Anterior cingulate cortex (tissue), 58 donors: ENCODE measurements at places on chromosomes 16 and 17.

GRCh38 chr16:10067406-10067805, 114.8 kb downstream of the GRIN2A start:
- no peak for DNase-seq

- no peak for DNase-seq
These were observed 18.7 kb upstream of the RBFOX3 start for GRCh38 chr17:79629548-79630049.

- no peak for DNase-seq
These were observed 6.6 kb upstream of the GLIS2 start for GRCh38 chr16:4309102-4309832.

- DNase-seq = no peak
These were observed 508.7 kb downstream of the KCNJ2 start for GRCh38 chr17:70677783-70678647.

GRCh38 chr17:68775318-68775717, 174.2 kb upstream of the FAM20A start:
- DNase-seq = no peak

GRCh38 chr16:28267356-28267755, 25.0 kb upstream of the SBK1 start:
- no peak for DNase-seq

GRCh38 chr17:58121925-58122324, 26.3 kb upstream of the OR4D1 start:
- DNase-seq = no peak

DNA sequence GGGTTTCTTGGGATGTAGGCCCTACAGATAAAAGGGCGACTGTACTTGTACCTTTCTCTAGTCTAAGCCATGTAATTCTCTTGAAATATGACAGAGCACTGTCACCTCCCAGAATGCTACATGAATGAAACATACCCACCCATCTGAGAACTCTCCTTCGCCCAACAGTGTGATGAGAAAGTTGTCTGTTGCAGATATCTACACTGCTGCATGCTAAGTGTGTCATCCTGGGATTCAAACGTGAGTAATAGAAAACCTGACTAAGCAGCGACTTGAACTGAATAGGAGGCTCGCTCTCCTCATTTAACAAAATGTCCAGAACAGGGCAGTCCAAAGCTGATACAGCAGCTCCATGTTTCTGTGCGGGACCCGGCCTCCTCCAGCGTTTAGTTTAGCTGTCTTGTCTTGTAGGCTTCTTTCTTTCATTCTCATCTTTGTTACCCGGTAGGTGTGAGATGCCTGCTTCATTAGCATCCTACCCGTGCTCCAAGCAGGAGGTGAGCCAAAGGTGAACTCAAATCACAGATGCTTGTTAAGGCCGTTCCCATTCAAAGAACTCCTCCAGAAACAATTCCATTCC, 211.9 kb downstream of the PRKCA start:
- DNase-seq = no peak

GRCh38 chr16:64475627-64476351, 646.1 kb downstream of the CDH11 start:
- DNase-seq = no peak

GRCh38 chr17:58587713-58588117, 73.3 kb upstream of the MTMR4 start:
- peak; percentile 4 for DNase-seq

- no peak for DNase-seq
These were observed 1.5 kb downstream of the LIMD2 start for GRCh38 chr17:63698381-63698885.

GRCh38 chr17:60253048-60253447, 103.3 kb downstream of the CA4 start:
- DNase-seq = no peak

DNA sequence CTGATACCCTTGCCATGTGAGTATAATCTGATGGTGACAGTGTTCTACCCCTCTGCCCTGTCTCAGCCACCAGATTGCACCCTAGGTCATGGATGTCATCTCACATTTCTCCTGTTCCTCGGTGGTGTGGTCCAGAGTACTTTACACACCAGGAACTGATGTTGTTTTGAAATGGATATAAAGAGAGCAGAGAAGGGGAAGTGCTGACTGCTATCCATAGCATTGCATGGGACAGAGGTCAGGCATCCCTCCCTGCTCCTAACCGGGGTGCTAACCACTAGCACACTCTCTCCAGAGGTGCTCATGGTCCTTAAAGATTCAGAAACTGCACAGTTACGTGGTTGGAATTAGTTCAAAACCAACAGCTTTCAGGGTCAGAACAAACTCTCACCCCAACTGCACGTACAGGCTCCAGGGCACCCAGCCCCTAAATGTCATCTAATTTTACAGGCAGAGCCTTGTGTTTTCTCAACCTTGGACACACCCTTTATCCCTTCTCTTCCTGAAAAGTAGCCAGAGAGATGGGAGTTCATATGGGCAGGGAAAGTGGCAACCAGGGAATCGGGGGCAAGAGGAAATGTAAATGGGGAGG, 16.3 kb downstream of the TTLL6 start:
- DNase-seq = no peak

DNA sequence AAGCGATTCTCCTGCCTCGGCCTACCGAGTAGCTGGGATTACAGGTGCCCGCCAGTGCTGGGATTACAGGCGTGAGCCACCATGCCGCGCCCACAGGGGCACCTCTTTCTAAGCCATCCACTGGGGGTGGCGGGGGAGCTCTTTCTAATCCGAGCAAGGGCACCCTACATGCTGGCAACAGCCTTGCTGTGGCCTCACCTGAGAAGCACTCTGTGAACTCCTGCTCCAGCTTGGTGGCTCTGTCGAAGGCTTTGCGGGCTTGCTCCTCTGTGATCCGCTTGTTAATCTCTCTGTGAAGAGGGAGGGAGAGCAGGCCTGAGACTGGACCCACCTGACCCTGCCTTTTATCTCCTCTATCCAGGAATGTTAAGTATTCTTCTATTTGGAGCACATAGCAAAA, 11.9 kb upstream of the ASGR1 start:
- no peak for DNase-seq

- no peak for DNase-seq
These were observed 35.0 kb downstream of the STAT5A start for GRCh38 chr17:42323268-42323773.

DNA sequence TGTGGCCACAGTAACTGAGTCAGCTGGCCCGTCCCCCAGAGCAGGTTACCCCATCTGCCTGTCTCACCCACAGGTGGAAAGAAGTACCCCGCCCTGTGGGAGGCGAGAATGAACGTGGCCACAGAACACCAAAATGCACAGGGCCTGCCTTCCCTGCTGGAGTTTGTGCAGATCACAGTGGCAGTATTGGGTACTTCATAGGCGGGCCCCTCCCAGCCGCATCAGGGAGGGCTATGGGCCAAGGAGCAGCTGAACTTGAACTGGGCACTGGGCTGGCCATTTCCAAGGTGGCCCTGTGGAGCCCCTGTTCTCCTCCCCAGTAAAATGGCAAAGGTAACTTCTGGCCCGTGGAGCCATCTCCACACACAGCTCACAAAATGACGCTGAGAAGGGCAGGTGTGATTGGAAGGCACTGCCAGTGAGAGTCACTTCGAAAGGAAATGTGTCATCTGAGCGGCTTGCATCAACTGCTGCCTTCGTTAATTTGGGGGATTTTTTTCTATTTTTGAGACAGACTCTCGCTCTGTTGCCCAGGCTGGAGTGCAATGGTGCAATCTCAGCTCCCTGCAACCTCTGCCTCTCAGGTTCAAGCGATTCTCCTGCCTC, 162.9 kb downstream of the ENGASE start:
- no peak for DNase-seq

GRCh38 chr17:7038025-7038862, 2.4 kb downstream of the SLC16A13 start:
- DNase-seq = no peak

DNA sequence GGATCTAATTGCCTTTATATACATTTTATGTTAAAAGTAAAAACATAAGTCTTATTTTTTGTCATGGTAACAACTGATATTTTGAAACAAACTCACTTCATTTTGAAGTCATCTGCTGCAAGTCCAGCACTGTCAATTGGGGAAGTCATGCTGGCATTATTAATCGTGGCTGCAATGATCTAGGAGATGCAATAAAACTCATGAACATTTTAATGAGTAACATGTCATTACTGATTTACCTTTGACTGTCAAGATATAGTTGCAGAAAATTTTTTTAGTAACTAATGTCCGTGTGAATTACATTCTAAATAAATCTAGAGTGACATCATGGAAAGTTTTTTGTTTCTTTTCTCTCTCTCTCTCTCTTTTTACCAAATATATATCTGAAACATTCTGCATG, 17.3 kb upstream of the KRT24 start:
- no peak for DNase-seq

- DNase-seq = no peak
These were observed 4.7 kb upstream of the CDT1 start for GRCh38 chr16:88798772-88799455.

GRCh38 chr17:61396586-61397085, 3.0 kb upstream of the TBX2 start:
- DNase-seq = no peak

GRCh38 chr17:57432507-57433277, 176.4 kb downstream of the MSI2 start:
- no peak for DNase-seq

GRCh38 chr17:30476726-30477082, 504 bp upstream of the GOSR1 start:
- DNase-seq = no peak

DNA sequence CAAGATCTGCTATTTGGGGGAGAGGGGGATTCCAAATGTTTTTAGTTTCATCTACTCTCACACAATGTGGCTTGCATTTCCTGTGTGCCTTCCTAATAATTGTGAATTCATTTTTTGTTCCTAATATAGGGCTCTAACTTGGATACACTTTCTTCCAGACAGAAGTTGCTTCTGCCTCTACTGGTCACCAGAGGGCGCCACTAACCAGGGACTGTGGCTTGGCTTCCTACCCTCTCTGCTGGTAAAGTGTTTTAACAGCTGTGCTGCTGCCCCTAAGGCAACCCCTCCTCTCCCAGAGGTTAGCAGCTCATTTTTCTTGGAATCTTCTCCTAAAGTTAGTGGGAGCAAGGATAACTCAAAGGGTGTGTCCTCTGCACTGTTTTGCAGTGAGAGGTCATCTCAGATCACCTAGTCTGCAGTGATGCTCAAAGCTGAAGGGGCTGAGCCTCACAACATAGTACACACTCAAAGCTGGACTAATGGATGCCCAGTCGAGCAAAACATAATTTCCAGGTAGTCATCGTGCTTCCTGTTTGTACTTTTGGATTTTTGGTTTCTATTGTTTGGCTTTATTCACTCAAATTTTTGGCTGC, 5.0 kb upstream of the PRSS54 start:
- no peak for DNase-seq

DNA sequence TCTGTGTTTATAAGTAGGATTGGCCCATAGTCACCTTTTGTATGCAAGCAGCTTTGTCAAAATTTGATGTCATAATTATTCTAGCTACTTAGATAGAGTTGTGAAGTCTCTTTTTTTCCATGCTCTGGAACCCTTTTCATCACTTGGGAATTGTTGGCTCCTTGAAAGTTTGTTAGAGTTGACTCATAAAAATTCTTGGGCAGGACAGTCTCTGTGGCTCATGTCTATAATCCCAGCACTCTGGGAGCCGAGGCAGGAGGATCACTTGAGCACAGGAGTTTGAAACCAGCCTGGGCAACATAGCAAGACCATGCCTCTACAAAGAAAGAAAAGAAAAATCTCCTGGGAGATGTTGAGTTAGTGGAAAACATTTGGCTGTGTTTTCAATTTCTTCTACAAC, 45.7 kb upstream of the MRC2 start:
- no peak for DNase-seq

- peak; percentile 51 for DNase-seq
These were observed at the start of gene GALK1 for GRCh38 chr17:75764711-75765421. Gene GALK1, minus strand, starts transcription at chr17:75765192. Its CDS starts 56 bp downstream, at chr17:75765136.

DNA sequence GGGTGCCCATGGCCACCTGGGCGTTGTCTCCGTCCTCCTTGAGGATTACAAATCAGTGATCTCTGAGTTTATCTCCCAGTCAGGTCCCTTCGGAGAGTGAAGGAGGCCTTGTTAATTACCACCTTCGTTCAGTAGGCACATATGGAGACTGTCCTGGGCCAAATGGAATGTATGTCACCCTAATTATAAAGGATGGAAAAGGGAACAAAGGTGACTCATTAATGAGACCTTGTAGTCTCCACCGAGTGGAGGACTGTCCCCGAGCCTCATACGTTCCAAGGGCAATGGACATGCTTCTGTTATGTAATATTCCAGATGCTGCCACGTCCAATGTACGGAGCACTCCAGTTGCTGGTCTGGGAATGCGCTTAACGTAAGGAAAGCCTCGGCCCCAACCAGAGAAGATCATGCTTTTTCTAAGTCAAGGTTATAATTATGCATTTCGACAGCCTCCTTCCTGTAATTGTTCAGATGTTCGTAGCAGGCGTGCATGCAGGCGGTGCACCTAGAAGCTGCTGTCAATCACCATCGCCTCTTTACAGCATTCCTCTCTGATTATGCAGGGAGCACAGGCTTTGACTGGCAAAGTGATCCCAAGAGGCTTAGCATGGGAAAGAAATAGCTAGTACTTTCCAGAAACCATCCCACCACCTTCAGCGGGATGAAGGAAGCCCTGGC, 22.4 kb upstream of the SEC14L1 start:
- DNase-seq = no peak

DNA sequence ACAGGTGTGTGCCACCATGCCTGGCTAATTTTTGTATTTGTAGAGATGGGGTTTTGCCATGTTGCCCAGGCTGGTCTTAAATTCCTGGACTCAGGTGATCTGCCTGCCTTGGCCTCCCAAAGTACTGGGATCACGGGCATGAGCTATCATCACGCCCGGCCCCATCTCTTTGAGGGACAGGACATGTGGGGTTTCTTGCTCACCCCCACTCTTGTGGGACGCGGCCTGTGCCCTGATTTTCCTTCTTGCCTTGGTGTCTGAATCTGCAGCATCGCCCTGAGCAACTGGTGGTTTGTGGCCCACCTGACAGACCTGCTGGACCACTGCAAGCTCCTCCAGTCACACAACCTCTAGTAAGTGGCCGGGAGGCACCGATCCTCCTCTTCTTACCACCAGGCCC, 25.6 kb downstream of the NUP85 start:
- DNase-seq = no peak
